ENCODE measurements at places on chromosomes 1 and 21.

DNA sequence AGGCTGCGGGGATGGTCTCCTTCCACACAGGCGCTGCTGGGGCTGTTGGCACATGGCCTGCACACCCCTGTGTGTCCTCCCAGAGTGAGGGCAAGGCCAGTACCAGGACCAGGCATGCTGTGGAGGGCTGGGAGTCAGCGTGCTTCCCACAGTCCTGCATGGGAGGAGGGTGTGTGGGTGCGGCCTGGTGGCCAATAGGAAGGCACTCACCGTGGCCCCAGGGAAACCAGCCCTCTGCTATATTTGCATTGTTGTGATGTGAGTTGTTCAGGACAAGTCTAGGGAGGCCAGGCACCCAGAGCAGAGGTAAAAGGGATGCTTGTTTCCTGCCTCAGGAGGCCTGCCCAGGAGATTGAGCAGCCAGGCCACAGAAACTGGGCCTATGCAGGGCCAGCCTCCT is 59.5 kb downstream of the S100B start:
- no peak for DNase-seq

GRCh38 chr1:100130552-100131077 is 2.1 kb downstream of the SASS6 start:
- no peak for DNase-seq

DNA sequence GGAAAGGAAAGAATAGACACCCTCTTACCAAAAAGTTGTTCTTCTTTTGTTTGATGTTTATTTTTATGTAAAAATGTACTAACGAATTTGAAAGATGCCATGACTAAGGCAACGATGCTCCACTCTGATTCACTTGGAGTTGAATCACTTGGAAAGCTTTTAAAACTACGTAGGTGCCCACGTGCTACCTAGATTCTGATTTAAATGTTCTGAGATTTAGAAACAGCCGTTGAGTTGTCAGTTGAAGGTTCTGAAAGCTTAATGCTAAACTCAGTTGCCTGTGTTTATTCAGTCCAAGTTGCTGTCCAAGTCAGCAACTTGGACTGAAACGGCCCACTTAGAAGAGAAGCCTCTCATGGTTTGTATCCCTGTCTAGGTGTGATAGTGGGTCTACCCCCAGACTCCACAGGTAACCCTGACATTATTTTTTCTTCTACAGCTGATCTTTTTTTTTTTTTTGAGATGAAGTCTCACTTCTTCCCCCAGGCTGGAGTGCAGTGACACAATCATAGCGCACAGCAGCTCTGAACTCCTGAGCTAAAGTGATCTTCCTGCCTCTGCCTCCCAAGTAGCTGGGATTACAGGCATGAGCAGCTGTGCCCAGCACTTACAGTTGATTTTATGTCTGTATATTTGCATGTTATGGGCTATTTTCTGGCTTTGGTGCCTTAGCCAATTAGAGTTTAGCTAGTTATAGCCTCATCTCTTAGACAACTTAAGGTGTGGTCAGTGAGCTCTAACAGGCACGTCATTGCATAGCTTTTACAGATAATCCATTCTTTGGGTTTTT is 1.4 kb upstream of the VAMP4 start:
- no peak for DNase-seq

DNA sequence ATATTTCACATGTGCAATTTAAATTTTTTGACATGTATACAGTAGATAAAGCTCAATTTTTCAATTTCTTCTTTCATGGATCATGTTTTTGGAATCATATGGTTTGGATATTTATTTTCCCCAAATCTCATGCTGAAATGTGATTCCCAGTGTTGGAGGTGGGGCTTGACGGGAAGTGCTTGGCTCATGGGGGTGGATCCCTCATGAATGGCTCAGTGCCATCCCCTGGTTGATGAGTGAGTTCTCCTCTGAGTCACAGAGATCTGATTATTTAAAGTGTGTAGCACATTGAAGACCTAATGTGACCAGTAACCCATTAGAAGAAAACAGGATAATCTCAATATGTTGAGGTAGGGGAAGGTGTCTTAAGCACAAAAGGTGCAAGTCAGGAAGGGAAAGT is 9.1 kb upstream of the IFI16 start:
- DNase-seq, result no peak

- DNase-seq, result no peak
Observed at GRCh38 chr1:115924770-115925169, 51.5 kb upstream of the SLC22A15 start.

DNA sequence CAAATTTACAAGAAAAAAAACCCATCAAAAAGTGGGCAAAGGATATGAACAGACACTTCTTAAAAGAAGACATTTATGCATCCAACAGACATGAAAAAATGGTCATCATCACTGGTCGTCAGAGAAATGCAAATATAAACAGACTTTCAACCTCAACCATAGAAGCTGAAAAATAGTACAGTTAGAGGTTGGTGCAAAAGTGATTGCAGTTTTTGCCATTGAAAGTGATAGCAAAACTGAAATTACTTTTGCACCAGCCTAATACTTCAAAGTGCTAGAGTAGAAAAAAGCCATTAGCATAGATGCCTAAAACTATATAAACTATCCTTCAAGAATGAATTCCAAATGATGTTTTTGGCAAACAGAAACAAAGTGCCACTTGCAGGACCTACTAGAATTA is 365.8 kb upstream of the DPYD start:
- no peak for DNase-seq

GRCh38 chr21:37153196-37153934 is 80.3 kb downstream of the TTC3 start:
- DNase-seq, result no peak

GRCh38 chr1:1779691-1780597 is 1.7 kb upstream of the NADK start:
- DNase-seq, result no peak

GRCh38 chr1:160211046-160211790 is 6.0 kb downstream of the PEA15 start:
- no peak for DNase-seq

GRCh38 chr1:233364695-233365539 is 37.4 kb downstream of the MAP3K21 start:
- DNase-seq, result peak; percentile 58

GRCh38 chr21:27674041-27674615 is 707.2 kb upstream of the ADAMTS5 start:
- no peak for DNase-seq

DNA sequence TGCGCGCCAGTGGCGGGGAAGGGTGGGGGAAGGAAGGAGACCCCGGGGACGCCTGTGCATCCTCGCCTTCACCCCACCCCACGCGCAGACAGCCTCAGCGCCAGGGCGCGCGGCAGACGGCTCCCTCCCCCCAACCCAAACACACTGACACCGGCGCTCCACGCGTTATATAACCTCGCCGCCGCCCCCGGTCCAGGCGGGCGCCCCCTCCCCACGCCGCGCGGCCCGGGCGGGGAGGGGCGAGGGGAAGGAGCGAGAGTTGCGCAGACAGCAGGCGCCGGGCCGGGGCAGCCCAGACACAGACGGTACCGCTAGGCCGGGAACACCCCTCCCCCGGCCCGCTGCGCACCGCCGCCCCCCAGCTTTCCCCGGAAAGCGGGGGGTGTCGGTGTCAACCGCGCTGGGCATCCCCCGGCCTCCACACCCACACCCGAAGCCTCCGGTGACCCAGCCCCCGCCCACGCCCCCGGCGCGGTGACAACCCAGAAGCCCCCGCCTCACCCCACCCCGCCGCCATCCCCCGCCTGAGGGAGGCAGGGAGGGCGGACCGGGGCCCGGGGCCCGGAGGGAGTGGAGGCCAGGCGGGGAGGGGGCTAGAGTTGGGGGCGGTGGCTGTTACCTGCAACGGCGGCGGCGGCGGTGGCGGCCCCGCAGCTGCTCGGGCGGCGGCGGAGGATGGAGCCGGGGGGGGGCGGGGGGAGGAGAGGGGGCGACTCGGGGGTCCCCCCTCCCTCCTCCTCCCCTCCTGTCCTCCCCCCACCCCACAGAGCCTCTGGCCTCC is 432 bp downstream of the AKT3 start:
- DNase-seq, result peak; percentile 100

DNA sequence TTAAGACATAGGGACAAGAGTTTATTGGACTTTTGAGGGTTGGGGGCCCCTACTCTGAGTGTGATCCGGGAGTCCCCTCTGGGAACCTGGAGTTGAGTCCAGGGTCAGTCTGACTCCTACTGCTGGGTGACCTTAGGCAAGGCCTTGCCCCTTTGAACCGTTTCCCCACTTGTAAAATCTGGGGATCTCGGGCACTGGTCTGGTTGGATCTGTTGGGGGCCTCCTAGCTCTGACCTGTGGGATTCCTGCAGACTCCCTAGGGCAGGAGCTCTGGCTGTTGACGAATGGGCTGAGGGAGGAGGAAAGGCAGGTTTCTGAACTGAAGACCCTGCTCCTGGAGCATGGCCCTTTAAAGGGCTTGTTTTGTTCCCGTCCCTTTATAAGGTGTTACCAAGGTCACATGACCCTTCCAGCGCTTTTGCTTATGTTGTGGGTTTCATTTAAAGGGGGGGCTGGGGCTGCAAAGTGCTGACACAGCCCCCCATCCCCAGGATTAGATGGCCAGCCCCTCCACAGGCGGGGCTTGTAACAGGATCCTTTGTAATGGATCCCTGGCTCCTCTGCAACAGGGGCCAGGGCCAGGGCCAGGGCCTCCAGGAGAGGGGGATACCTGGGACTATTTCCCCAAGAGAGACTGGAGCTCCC is 50.7 kb downstream of the YARS1 start:
- no peak for DNase-seq

GRCh38 chr1:66397192-66397591 is 136.8 kb upstream of the SGIP1 start:
- DNase-seq, result no peak

- DNase-seq, result no peak
Observed at GRCh38 chr21:45529785-45530422, 12.3 kb downstream of the SLC19A1 start.

DNA sequence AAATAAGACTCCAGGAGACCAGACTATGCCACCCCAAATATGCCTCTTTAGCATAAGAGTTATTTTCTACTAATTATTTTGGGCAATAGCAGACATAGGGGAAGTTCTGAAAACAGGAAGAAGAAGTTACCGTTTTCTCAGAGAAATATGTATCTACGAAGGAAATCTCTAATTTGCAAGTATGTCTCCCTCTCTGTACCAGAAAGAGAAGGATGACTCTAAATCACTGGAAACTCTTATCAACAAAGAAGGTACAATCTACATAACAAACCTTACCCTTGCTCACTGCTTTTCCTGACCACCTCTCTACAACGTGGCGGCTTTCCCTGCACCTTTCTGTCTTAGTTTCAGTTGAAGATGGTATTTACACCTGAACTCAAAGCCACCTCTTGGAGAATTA is 49.0 kb downstream of the OMA1 start:
- no peak for DNase-seq

DNA sequence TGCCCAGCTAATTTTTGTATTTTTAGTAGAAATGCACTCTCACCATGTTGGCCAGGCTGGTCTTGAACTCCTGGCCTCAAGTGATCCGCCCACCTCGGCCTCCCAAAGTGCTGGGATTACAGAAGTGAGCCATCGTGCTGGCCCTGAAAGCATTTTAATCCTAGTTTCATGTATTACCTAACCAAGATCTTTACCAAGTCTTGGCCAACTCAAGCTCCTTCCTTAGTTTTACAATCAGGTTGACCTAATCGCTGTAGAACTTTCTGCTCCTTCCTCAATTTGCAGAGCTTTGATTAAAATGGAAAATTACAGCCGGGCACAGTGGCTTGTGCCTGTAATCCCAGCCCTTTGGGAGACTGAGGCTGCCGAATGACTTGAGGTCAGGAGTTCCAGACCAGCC is 3.2 kb upstream of the TMEM63A start:
- DNase-seq, result no peak
